ENCODE measurements at places on chromosomes 11 and 22.

- no peak for DNase-seq
Measured at GRCh38 chr11:3176487-3176886, 11.4 kb upstream of the OSBPL5 start.

DNA sequence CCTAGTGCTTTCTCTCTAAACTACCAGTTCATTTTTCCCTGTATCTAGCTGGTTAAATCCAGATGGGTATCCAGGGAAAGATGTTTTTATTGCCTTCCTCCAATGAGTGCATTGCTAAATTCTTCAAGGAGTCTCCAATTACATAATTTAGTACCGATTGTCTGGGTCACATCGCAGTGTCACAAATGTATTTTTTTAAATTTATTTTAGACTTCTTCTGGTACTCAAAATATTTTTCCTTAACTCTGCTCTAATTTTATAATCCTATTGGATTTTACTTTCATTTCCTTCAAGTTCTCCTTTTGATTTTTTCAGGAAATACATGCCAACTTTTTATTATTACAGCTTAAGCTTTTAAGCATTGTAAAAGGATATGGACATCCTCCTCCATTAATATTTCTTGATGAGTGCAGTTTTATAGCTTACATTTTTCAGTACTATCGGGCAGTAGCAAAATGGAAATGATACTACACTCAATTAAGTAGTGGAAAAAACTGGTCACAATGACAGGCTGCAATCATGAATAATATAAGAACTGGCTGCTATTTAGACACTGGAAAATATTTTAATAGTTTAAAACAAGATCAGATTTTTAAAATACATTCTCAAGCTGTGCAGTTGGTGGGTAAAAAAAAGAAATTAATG lies 20.3 kb downstream of the BBOX1 start:
- DNase-seq: no peak

DNA sequence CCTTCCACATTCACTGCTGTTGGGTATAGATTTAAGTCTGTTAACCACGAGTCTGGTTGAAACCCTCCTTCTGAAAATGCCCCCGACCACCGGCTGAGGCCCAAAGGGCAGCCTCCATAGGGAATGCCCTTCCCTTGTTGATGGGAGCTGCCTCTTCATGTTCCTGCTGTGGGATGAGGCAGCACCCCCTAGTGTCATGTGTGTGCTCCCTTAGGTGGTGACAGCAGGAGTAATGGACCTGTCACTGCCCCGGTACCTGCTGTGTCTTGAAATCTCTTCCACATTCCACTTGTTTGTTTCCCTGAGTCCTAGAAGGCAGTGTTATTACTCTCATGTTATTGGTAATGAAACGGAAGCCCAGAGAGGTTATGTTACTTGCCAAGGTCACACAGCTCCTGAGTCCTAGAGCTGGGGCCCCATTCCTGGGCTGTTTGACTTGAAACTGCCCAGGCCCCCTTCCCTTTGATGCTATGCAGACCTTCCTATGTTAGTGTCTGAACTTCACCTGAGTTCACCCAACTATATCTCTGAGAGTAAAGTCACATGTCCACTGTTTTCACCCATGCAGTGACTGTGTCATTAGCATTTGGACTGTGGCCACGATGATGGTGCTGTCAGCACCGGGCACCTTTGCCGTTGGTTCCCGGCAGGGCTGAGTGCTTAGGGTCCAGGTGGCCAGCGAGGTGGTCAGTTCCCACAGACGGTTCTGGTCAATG lies 234.3 kb downstream of the TBC1D22A start:
- DNase-seq: no peak

DNA sequence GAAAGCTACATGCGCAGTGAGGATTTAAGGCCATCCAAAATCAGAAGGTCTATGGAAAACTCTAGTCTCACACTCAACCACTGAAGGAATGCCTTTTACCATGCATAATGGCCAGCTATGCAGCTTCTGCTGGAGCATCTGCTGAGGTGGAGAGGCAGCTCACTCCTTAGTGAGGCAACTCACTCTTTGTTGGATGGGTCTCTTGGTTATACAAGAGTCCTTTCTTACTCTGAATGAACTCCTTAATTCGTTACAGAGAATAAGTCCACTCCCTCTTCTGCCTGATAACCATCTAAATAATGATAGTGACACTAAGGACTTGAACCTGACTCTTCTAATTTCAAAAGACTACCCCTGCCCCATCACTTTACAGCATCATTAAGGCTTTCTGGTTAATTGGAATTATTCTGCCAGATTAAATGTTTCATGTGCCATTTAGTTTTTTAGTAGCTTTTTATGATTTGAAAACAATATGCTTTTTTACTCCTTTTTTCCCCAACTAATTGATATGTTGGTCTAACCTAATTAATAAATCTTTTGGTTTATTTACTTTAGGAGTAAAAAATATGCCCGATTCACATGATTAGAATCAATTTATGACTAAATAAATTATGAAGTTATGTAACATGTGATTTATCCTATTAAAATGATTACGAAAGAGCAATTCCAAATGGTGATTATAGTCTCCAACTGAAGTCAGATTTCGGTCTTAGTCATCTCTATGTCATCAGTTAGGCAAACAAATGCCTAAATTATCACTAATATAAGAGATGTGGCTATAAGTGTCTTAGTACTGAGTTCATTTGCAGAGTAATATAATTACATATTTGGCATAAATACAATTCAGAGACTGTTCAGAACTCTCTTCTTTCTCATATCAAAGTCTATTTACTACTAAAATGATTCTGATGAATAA lies 286.7 kb upstream of the CCDC90B start:
- no peak for DNase-seq

DNA sequence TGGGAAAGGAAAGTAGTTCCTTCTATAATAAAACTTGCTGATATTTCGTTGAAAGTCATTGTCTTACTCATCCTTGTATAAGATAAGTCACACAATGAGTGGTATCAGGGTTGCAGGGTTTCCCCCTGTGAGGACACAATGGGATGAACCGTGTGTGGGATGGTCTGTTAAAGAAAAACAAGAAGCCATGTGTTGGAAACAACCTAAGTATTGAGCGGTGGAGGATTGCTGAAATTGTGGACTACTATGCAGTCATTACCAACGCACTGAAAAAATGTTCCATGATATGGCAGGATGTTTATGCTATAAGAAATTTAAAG lies 28.6 kb downstream of the PTPRJ start:
- peak; percentile 87 for DNase-seq

DNA sequence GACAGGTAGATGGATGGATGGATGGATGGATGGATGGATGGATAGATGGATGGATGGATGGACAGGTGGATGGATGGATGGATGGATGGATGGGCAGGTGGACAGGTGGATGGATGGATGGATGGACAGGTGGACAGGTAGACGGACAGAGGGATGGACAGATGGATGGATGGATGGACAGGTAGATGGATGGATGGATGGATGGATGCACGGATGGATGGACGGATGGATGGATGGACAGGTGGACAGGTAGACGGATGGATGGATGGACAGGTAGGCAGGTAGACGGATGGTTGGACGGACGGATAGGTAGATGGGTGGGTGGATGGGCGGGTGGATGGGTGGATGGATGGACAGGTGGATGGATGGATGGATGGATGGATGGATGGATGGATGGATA lies 24.3 kb downstream of the PDGFB start:
- DNase-seq: no peak

- DNase-seq: no peak
Measured at GRCh38 chr22:50138988-50139387, 31.5 kb upstream of the PANX2 start.

- DNase-seq: no peak
Measured at GRCh38 chr11:95562196-95562921, 227.2 kb downstream of the FAM76B start.

DNA sequence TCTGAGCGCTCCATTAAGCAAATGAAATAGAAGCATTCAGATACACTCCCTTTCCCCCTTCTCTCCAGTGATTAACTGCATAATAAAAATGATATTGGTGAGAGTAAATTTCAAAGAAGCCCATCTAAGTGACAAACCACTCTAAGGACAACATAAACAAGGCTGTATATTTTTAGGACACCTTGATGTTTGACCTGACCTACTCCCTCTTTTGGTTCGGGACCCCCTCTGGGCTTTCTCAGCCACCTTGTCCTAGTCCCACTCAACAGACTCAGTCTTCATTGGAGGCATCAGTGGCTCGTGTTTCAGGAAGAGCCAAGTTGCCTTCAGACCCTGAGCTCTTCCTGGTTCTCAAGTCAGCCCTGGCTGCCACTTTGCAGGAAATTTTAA lies 182.3 kb upstream of the NCAM1 start:
- no peak for DNase-seq

- no peak for DNase-seq
Measured at GRCh38 chr11:47863189-47863897, 15.2 kb upstream of the NUP160 start.

- no peak for DNase-seq
Measured at GRCh38 chr11:11349870-11350337, 3.1 kb downstream of the CSNK2A3 start.

DNA sequence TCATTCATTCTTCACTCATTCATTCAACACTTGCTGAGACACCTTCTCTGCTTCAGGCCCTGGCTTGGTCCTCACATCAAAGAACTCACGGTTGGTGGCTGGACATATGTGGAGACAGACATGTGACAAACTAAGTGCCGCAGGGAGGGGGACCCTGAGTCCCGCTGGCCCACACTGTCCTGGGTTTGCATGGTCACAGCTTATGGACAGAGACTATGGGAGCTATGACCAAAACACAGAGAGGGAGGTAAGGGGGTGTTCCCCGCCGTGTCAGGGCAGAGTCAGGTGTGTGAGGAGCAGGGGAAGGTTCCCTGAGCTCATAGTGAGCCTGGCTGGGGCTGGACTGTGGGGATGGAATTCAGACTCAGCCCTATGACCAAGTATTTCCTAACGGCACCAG lies 123.1 kb downstream of the MPPED1 start:
- no peak for DNase-seq

GRCh38 chr11:115649461-115649860 lies 145.2 kb upstream of the CADM1 start:
- DNase-seq: no peak

DNA sequence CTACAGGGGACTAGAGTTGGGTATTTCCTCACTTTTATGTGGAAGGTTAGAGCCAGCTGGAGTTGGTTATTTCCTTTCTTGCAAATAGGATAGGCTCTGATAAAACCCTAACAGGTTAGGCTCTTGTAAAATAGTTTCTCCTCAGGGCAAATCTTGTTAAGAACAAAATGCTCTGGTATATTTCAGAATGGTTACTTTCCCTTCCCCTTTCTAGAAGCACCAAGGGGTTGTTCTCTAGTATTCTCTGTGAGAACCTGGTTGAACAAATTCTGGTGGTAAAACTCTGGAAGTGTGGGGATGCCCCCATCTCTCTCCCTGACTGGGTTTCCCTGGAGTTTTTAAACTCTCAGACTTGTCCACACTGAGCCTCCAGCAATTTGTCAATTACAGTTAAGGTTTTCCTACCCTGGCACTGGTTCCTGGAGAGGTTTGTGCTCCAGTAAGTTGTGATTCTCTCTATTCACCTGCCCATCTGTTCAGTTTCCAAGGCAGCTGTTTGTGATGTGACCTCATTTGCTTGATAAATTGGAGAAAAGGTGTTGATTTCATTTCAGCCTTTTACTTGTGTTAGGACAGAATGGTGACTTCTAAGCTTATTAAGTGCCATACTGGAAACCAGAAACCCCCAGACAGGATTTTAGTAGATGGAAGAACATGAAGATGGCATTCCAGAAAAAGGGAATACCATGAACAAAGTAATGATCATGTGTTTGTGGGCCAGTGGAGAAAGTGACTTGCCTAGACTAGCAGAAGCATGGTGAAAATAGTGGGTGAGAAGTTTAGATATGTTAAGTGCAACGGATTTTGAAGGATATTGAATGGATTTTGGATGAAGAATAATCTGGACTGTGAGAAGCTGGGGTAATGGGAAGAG lies 64.6 kb downstream of the EXT2 start:
- DNase-seq: no peak

DNA sequence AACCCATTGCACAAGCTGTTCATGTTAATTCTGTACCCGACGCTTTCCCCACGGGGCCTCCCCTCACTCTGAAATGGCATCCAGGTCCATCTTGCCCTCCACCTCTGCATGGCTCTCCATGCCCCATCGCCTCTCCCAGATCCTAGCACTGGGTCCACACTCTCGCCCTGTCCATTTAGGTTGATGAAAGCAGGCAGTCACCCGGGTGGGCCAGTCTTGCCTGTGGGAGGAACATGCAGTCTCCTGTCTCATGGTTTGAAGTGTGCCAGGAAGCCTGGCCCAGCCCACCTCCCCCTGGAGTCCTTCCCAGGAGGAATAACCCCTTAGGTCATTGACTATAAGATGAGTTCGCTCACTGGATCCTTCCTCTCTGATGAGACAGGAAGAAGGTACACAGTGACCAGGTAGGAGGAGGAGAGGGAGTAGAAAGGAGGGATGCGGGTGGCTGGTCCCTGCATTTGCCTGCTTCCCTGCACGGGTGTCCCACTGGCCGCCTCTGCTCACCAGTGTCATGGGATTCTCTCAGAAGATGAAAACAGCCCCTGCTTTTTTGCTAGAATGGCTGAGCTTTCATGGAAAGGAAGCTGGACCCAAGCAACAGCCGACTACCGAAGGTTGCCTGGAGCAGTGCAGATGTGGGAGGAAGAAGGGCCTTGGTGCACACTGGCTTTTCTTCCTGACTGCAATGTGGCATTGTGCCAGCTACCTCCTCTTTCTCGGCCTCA lies 6.8 kb downstream of the TMEM121B start:
- no peak for DNase-seq

DNA sequence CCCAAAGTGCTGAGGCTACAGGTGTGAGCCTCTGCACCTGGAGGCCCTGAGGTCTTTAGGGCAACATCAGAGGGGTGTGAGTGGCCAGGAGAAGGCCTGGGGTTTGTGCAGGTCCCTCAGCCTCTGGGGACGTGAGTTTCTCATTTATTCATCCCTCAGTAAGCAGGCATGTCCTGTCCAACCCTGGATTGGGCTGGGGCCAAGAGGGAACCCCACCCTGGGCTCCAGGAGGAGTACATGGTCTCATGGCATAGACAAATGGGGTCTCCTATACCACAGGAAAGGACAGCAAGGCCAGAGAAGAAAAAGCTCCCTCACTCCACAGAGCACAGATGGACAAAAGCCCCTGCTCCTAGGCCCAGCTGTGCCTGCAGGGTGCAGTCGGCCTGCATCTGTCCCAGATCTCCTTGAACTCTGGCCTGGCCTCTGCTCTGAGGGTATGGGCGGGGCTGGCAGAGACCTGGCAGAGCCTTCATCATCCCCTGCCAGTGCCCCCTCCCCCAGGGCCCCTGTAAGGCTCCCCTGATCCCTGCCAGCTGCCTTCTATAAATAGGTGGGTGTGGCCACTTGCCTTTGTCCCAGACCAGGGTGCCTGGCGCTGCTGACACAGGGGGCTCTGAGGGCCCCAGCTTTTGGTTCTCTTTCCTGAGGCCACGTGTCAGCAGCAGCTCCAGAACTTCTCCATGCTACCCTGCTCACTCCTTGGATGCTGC lies 34.6 kb downstream of the A4GALT start:
- DNase-seq: no peak

- no peak for DNase-seq
Measured at GRCh38 chr11:106306942-106307341, 229.5 kb downstream of the AASDHPPT start.
